ENCODE measurements at places on chromosomes 16 and 17. TPM values are rescaled to one million over a fixed set of nuclear protein-coding genes. Genes with fewer than 3 reads are reported as not detected.

The TBC1D3G gene
- not detected for total RNA-seq

- H3K4me3 ChIP-seq, result no peak overlapping the region
- H3K36me3 ChIP-seq, result no peaks in the 10 kb centered on the region
Measured at GRCh38 chr16:52671590-52671989, 124.6 kb upstream of the TOX3 start.

- H3K27ac ChIP-seq, result no peak overlapping the region
- DNase-seq, result no peak
- no peak overlapping the region for H3K4me3 ChIP-seq
- H3K27me3 ChIP-seq, result peaks cover 72% of the 10 kb centered on the region
Measured at GRCh38 chr16:50474138-50474537, 74.1 kb upstream of the NKD1 start.

The PTX4 gene
- not detected for total RNA-seq

GRCh38 chr17:29579866-29580771 is 9.3 kb downstream of the GIT1 start:
- H3K36me3 ChIP-seq, result peaks cover 80% of the 10 kb centered on the region
- H3K27ac ChIP-seq, result peak overlapping the region; percentile 39
- no peaks in the 10 kb centered on the region for H3K27me3 ChIP-seq
- peaks cover 43% of the 10 kb centered on the region for H3K4me1 ChIP-seq

DNA sequence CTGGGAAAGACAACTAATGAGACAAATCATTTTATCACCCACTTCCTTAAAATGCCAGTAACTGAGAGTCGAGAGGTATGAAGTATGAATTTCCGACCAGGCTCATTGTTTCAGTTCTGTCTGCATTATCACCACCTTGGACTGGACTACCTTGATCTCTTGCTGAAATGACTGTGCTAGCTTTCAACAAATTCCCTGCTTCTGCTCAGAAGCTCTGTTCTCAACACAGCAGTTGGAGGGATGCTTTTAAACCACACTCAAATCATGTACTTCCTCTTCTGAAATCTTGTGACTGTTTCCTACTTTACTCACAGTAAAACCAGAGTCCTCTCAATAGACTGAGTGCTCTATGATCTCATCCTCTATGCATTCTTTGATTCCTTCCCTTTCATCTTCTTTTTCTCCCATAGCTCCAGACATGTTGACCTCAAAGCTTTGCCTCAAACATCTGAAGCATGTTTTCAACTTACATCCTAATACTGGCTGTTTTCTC is 195.8 kb downstream of the KCNJ2 start:
- no peaks in the 10 kb centered on the region for H3K36me3 ChIP-seq
- no peak for DNase-seq
- no peak overlapping the region for H3K27ac ChIP-seq
- no peak overlapping the region for H3K4me3 ChIP-seq

DNA sequence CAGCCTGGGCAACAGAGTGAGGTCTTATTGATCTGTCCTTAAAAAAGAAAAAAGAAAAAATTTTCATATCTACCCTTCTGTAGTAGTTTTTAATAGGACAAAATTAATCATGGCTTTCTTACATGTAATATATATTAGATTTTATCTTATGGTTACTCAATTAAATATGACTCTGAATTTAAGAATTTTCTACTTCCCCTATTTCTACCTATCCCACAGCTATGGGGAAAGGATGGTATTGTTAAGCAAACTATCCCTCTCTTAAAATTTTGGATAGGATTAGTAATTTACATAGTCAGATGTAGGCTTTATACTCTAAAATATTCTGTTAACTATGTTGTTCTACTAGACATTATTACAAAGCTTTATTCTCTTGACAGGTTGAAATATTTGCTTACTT is 62.5 kb downstream of the NQO1 start:
- no peak overlapping the region for H3K27ac ChIP-seq
- no peak overlapping the region for H3K4me3 ChIP-seq
- no peak for DNase-seq
- H3K4me1 ChIP-seq, result no peaks in the 10 kb centered on the region
- H3K27me3 ChIP-seq, result no peaks in the 10 kb centered on the region

The PABPN1L gene
- total RNA-seq, result not detected

The TM4SF5 gene
- total RNA-seq, result not detected

DNA sequence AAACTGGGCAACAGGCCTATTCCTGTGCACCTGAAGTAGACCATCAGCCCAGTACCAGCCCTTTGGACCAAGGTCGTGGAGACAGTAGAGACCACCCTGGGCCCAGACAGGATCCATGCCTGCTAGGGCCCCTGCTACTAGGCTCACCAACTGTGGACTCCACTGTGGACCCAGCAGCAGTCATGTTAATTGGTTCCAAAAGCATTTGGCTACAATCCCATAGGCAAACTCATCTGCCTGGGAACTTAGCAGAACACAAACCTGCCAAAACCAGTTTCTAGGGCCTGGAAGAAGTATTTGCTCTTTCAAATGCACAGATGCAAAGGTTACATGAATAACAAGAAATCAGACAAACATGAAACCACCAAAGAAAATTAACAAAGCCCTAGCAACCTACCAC is 53.1 kb downstream of the ACSM2A start:
- H3K4me1 ChIP-seq, result no peaks in the 10 kb centered on the region
- H3K4me3 ChIP-seq, result no peak overlapping the region
- H3K27ac ChIP-seq, result no peak overlapping the region
- DNase-seq, result no peak

GRCh38 chr16:69554495-69554894 is 11.3 kb upstream of the NFAT5 start:
- no peak for DNase-seq
- no peak overlapping the region for H3K27ac ChIP-seq
